ENCODE measurements at places on chromosomes 16 and 17.

- peak; percentile 43 for DNase-seq
Measured at GRCh38 chr17:69908626-69909368, 166.2 kb upstream of the KCNJ16 start.

DNA sequence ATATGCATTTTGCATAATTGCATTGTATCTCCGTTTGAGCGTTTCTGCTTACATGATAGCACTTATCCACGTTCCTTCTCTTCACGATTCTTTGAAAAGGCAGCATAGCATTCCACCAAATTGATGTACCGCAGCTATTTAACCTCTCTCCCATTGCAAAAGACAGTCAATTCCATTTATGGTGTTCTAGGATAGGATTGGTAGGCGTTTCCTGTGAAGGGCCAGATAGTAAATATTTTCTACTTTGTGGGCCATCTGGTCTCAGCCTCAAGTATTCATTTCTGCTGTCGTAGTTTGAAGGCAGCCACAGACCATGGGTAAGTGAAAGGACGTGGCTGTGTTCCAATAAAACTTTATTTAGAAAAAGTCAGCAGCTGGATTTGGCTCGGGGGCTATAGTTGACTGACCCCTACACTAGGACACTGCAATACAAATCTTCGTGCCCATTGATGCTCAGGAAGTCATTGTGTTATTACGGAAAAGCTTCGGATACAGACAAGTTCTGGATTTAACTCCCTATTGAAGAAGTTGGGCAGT, 10.1 kb downstream of the SNX29 start:
- DNase-seq, result peak; percentile 57

GRCh38 chr16:87180069-87180468, 137.1 kb downstream of the C16orf95 start:
- DNase-seq, result peak; percentile 27

DNA sequence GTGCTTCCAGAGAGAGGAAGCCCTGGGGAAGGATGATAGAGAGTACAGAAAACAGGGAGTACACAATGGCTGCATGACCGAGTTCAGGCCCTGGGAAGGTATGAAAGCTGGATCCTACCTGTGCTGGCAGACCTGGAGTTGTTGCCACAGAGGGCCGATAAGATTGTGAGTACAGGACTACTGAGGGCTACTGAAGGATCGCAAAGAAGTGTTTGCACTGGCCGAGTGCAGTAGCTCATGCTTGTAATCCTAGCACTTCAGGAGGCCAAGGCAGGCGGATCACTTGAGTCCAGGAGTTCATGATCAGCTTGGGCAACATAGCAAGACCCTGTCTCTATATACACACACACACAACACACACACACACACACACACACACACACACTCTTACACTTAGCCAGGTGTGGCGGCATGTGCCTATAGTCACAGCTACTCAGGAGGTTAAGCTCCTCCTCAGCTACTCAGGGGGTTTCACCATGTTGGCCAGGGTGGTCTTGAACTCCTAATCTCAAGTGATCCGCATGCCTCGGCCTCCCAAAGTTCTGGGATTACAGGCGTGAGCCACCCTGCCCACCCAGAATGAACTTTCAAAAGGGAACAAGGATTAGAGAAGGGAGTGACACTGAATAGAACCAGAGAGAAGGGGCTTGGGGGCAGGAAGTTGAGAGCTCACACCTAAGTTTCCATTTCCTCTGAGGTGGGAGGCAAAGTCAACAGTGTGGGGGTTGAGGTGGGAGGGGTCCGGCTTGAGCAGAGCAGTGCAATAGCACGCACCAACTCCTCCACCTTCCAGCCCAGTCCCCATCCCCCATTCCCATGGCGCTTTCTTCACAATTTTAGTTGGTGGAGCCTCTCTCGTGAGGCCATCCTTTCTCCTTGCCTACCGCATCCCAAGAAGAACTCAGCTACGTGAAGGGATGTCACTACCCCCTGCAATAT, 7.5 kb downstream of the SCIMP start:
- no peak for DNase-seq

DNA sequence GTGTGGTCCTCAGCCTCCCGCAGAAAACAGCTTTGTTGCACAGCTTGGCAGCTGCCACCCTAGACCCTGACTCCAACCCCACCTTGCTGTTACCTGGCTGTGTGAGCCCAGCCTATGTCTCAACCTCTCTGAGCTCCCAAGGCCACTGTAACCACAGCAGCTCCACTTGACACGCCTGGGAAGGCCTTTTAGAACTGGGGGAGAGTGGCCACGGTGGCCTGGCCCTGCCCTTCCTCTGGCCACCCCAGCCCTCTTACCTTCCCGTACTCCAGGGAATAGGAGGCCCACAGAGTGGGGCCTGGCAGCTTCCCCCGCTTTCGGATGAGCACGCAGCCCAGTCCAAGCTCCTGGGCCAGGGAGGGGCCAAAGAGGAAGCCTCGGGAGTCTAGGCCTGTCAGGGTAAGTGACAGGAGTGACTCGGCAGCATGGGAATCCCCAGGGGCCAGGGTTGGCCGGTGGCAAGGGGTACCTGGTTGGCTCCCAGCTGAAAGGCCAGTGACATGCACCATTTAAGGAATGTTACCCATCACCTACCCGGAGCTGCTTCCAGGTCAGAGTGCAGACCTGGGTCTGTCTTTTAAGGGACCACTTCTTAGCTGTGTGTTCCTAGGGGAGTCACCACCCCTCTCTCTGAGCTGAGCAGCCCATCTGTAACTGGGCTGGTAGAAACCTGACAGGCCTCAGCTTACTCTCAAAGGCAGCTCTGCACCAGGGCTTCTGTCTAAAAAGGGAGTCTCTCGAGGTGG, 1.4 kb downstream of the APRT start:
- DNase-seq, result no peak

DNA sequence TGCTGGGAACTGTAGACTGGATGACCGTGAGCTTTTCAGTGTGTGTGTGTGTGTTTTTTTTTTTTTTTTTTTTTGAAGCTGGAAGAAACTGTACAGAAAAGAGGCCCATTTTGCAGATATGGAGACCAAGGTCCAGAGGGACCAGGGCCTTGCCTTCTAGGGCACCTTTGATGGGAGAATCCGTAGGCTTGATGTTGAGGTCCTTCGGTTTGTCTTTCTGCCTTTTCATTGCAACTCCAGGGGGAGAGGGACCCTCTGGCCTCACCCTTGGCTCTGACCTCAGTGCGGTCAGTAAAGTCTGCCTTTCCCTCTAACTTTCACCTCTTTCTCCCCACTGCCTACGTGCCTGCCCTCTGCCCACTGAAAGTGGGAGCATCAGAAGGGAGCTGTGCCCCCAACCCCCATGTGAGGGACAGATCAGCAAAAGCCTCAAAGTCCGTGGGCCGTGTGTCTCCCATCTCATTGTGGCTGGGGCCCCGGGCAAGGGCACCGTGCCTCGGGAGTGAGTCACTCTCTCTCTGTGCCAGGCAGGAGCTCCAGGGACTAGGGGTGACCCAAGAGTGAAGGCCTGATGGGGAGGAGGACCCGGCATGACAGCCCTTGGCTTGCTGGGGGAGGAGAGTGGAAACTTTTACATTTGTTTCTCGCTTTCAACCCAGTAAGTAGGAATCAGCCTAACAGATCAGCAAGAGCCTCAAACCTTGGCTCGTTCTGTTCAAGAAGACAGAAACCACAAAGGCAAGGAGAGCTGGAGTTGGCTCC, 123.6 kb downstream of the CMIP start:
- peak; percentile 39 for DNase-seq

DNA sequence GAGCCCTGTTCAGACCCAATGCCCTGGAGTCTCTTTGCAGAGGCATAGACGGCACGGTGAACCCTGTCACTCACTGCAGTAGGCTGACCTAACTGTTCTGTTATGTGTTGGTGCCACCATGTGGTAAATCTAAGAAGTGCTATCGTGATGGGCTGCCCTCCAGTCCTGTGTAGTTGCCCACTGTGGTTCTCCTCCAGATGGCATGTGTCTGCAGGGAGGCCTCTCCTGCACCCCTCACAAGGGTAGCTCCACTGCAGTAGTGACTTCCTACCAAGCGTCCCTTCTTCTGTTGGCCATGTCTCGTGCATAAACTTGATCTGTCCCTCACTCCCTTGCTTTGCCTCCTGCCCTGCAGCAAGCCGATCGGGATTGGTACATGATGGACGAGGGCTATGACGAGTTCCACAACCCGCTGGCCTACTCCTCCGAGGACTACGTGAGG, 5.8 kb downstream of the DHX38 start:
- peak; percentile 28 for DNase-seq

DNA sequence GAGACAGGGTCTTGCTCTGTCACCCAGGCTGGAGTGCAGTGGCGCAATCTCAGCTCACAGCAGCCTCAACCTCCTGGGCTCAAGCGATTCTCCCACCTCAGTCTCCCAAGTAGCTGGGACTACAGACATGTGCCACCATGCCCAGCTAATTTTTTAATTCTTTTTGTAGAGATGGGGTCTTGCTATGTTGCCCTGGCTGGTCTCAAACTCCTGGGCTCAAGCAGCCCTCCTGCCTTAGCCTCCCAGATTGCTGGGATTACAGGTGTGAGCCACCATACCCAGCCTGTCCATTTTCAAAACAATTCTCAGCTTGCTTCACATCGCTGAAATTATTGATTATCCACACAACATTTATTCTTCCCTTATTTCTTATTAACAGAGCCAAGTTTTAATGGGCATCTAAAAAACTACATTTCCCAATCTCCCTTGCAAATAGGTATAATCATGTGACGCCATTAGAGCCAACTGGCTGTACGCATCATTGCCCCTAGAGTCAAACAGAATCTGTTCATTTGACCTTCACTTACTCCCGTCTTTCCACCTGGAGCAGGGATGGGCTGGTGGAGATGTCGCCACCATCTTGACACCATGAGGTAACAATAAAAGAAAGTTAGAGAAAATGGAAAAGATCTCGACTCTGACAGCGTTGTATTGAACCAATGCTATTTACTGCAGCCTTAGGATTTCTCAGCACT, 148.0 kb upstream of the FOXF1 start:
- DNase-seq, result peak; percentile 40

DNA sequence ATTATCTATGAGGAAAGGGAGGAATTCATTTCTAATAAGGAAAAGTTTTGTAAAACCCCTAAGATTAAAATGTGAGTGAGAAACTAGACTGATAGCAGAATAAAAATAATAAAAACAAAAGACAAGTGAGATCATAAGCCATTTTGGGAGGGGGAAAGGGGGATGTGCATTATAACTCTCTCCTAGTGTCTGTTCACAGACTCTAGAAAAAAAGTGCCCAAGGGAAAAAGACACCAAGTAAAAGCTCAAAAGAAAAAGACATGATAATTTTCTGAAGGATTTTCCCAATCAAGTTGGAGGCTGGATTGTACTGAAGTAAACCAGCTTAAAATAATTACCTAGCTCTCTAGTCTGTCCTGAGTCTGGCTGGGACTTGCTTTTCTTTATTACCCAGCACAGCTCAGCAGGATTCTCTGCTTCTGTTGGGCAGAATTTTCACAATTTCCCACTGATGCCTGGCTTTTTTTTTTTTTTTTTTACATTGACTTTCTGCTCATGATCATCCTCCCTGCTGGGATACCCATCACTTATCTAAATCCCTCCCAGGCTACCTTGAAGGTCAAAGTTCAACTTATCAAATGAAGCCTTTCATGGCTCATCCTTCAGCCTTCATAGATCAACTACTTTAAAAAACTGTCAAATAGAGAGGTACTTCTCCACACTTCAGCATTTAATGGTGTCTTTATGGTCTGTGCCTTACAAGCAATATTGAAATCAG, 124.2 kb upstream of the KCNJ16 start:
- no peak for DNase-seq

DNA sequence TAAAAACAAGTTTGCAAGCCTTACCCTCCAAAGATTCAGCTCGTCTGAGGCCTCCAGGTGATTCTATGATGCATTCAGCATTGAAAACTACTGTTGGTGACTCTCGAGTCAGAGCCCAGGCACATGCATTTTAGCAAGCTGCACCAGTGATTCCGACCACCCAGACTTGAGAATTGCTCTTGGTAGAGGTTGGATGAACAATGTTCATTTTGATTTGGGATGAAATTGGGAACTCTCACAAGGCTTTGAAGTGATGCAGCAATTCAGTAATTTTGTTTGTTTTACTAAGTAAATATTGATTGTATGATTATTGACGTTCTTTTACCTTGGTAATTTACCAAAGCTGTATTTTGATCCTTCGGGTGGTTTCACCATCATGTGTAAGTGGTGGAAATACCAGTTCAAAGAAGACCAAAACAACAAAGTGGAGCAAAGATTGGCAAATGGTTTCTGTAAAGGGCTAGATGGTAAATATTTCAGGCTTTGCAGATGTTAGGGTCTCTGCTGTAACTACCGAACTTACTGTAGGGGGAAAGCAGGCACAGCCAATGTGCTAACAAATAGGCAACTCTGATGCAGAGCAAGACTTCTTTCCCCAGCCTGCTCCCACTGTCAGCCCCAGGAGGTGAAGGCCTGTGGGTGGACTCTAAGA, 11.8 kb downstream of the ALDH3A2 start:
- no peak for DNase-seq

- DNase-seq, result no peak
Measured at GRCh38 chr17:20092973-20093626, 83.9 kb downstream of the SPECC1 start.

DNA sequence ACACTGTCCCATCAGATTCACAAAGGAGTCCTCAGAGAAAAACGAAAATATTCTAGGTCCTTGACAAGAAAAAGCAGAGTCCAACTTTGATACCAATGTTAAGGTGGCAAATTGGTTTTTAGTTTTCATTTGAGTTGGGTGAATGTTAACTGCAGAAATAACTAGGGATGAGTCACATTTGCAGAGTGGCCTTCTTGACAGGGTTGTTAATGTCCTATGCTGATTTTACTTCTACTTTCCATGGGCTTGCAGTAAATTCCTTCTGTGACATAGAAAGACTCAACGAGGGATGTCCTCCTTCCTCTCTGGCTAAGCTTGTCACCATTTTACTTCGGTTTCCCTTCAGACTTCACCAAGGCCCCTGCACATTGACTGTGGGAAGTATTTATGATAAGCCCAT, 47.2 kb upstream of the ICAM2 start:
- DNase-seq, result no peak

DNA sequence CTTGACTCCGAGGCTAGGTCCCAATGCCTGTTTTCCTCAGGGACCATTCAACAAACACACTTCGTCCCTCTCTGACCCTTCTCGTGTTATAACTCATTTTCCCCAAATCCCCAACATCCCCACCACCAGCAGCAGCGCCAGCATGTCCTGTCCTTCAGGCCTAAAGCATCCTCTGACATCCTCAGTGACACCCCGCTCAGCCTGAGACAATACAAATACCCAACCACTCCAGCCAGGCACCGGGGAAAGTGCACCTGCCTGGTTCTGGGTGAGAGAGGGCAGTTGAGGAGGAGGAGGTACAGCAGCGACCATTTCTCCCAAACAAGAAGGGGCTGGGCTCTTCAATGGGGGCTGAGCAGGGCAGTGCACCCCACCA, 4.7 kb downstream of the MNT start:
- no peak for DNase-seq

GRCh38 chr17:6914711-6915110, 81.1 kb upstream of the ALOX12 start:
- no peak for DNase-seq

Data from fibroblast of skin of right quadriceps (primary cell).